ENCODE measurements at places on chromosomes 5 and 9. TPM values are rescaled to one million over a fixed set of nuclear protein-coding genes. Genes with fewer than 3 reads are reported as not detected.
A peak's percentile ranks its signal among the peaks of the same experiment; 100 is the strongest.

GRCh38 chr5:179051784-179052183, 8.4 kb upstream of the ZNF354C start:
- no peak for DNase-seq

The ZNF79 gene
- 6.9 TPM for total RNA-seq

The YTHDC2 gene
- total RNA-seq = 10.3 TPM

GRCh38 chr5:100520348-100520747, 14.8 kb upstream of the FAM174A start:
- no peak for DNase-seq

The ADAMTS19 gene
- total RNA-seq = not detected

GRCh38 chr9:130579738-130580463, 524 bp downstream of the FUBP3 start:
- peak; percentile 50 for DNase-seq

The BTNL3 gene
- total RNA-seq = not detected

- DNase-seq = no peak
These were observed 66.8 kb downstream of the AMBP start for GRCh38 chr9:114011313-114011712.

The FAM153A gene
- total RNA-seq = not detected

The IFNA2 gene
- total RNA-seq = not detected

GRCh38 chr5:99724732-99725290, 796.0 kb upstream of the CHD1 start:
- no peak for DNase-seq

The PCDHGA9 gene
- total RNA-seq = 2.6 TPM

DNA sequence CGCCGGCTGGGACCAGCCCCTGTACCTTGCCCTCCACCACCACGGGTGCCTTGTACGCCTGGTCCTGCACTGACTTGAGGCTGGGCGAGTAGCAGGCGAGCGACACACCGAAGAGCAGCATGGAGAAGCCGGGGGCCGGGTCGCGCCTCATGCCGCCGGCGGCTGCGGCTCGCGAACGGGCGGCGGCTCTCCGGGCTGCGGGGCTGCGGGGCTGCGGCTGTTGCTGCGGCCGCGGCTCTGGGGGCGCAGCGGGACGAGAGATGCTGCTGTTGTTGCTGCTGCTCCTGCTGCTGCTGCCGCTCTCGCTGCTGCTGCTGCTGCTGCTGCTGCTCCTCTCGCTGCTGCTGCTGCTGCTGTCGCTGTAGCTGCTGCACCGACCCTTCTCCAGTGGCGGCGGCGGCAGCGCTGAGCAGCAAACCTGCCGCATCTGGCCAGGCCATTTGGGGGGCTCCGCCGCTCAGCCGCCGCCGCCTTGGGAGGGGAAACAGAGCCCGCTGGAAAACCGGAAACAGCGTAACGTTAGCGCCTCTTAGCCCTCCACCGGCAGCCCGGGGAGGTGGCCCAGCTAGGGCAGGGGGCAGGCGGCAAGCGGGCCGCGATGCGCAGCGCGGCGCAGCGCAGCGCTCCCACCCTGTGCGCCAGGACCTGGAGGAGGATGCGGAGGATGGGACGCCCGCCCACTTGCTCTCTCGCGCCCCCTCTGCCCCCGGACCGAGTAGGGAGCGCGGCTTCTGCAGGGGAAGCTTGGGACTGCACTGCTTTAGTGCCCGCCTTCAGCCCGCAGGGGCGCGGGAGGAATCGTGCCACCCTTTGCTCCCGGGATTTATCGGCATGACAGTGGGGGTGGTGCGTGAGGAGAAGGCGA, at the start of gene NRG2:
Gene NRG2 (minus strand): TSS at position 657 of the 865 bp plus-strand sequence.
- peak; percentile 71 for DNase-seq

DNA sequence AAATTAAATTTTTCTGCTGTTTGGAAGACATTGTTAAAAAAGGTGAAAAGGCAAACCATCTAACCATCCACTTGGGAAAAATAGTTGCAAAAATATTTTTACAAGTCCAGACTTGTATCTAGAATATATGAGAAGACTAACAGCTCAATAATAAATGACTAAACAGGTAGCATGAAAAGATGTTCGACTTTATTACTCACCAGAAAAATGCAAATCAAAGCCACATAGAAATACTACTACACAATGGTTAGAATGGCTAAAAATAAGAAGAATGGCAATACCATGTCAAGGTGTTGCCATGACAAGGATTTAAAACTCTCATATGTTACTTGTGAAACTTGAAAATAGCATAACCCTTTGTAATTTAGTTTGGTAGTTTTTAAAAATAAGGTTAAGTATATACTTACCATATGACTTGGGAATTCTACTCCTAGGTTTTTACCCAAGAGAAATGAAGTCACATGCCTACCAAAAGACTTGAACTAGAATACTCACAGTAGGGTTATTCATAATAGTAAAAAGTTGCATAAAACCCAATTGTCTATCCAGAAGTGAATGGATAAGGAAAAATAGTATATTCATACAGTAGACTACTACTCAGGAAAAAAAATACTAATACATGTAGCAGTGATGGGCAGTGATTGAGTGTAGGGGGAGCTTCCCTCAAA, 93.8 kb downstream of the VPS13A start:
- no peak for DNase-seq

DNA sequence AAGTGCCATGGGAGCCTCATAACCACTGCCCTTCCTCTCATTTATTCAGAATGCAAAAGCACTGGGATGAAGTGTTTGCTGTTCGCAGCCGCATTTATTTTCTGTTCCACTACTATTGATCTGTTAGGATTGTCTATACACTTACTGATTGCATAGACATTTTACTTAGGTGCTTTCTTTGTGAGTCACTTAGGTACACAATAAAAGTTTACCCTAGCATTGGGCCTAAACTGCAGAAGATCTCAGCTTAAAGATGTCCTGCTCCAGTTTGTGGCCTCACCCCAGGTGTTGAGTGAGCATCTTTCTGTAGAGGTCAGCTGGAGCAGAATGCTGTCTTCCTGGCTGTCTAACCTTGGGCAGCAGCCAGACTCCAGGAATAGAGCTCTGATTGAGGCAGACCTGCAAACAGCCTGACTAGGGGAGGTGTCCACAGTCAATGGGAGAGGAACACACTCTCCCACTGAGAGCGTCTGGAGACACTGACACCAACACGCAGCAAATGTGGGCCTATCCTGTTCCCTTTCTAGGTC, 54.0 kb downstream of the GPR21 start:
- no peak for DNase-seq

Measured in GM23248 (cell line).